ENCODE measurements at places on chromosomes 12 and 14.

DNA sequence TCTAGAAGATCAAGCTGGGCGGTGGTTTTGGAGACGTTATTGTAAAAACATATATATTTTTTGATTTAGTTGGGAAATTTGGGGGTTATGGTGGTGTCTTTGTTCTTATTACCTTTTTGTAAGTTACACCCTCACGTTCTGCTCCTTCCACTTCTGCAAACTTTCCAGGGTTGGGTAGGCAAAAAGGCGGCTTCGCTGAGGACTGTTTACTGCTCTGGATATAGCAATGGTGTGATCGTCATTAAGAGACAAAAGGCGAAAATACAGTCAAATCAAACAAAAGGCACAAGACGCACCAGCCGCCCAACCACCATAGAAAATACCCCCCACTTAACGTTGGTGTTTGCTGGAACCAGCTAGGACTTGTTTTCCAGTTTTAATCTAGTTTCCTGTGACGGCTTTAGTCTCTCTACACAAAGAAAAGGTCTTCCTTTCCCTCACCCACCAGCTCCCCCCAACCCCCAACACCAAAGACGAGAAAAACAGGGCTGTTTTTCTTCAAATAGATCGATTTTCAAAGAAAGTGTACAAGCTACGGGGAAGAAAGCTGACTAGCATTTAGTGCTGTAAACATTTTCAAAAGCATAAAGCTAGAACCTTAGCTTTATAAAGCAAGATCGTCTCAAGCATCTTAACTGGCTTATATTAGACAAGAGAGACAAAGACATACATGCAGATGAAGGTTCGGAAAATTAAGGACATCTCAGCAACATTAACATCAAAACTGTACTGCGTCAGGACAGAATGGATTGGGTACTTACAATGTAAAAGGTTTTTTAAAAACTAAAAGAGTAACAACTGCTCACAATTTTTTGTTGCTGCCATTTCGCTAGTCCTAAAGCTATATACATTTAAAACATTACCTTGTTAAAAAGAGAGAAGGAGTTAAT, 2.0 kb upstream of the SETD1B start:
- DNase-seq = no peak

GRCh38 chr12:92051441-92051840, 94.2 kb downstream of the BTG1 start:
- DNase-seq = no peak

DNA sequence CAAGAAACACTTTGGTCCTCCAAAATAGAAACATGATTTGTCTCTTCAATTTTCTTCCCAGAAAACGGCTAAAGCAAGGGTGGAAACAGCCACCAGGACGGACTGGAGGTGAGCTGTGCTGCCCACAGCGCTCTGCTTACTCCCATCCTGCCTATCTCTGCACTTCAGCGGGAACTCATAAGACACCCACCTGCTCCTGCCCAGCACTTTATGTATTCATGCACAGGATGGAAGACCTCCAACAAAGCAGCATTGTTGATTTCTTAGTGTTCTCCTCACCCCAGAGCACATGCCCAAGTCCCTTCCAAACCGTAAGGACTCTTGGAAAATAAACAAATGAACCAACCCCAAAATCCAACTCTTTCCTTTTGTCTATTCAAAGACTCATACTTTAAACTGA, 277.2 kb downstream of the MED13L start:
- no peak for DNase-seq

GRCh38 chr12:106333010-106333409, 24.5 kb upstream of the POLR3B start:
- no peak for DNase-seq

DNA sequence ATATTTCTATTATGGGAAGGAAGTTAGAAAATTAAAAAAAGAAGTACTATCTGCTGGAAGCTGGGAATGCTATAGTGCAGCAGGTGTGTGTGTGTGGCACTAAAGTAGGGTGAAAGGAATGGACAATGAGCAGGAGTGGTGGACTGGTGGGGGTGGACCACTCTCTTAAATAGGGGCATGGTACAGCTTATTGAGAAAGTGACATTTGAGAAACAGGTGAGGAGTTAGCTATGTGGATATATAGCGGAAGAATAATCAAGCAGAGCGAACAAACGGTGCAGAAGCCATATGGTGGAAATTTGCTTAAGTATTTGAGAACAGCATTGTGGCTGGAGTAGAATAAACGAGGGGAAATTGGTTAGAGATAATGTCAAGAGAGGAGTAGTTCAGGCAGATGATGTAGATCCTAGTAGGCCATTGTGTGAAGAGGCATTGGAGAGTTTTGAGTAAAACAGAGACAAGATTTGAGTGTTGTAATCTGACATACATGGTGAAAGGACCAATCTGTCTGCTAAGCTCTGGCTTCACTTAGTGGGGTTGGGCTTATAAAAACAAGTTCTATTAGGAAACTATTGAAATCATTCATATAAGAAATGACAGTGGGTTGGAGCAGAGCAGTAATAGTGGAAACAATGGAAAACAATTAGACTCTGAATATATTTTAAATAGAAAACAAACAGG, 149.2 kb upstream of the SYT10 start:
- no peak for DNase-seq

DNA sequence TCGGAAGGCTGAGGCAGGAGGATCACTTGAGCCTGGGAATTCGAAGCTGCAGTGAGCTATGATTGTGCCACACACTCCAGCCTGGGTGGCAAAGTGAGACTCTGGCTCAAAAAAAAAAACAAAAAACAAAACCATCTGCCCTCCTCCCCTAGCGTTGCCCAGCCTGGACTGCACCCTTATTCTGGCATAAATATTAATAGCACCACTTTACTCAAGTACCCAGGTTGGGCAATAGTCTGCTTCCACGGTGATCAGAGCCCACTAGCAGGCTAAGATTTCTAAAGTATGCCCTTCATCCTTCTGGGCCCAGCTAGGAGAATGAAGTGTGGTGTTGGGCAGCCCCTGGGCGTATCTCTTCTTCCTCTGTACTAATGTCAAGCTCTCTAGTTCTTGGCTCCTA, 33.3 kb downstream of the KCTD10 start:
- DNase-seq = no peak

DNA sequence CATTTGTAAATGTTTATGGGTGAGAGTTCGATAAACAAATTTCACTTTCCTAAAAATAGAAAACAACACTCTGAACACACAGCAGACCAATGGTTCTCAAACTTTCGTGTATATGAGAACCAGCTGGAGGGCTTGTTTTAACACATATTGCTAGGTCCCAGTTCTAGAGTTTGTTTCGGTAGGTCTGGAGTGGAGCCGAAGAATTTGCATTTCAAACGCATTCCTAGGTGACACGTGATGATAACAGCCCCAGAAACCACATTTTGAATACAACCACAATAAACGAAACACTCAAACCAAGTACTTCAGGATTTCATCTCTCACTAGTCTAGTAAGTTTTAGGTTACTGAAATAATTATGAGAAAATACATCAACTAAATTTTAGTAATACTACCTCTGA, 17.1 kb downstream of the SEC23A start:
- no peak for DNase-seq

DNA sequence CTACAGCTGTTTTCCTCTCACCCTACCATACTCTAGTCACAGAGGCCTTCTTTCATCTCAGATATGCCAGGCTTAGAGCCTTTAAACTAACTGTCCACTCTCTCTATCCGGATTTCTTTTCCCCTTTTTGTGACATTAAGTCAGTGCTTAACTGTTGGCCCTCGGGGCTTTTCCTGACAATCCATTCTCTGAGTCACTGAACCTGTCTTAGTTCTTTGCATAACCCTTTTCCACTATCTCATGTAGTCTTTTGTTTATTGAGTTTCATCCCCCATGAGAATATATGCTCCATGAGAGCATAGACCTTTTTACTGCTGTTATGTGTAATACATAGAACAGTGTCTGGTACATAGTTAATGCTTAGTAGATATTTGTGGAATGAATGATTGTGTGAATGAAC, 68.7 kb downstream of the PLEKHA5 start:
- no peak for DNase-seq

GRCh38 chr12:113899561-113900471, 66.3 kb downstream of the RBM19 start:
- DNase-seq = no peak

- no peak for DNase-seq
Measured at GRCh38 chr14:33229269-33229929, 290.7 kb downstream of the NPAS3 start.

- no peak for DNase-seq
Measured at GRCh38 chr14:104420990-104421389, 158.6 kb upstream of the C14orf180 start.

DNA sequence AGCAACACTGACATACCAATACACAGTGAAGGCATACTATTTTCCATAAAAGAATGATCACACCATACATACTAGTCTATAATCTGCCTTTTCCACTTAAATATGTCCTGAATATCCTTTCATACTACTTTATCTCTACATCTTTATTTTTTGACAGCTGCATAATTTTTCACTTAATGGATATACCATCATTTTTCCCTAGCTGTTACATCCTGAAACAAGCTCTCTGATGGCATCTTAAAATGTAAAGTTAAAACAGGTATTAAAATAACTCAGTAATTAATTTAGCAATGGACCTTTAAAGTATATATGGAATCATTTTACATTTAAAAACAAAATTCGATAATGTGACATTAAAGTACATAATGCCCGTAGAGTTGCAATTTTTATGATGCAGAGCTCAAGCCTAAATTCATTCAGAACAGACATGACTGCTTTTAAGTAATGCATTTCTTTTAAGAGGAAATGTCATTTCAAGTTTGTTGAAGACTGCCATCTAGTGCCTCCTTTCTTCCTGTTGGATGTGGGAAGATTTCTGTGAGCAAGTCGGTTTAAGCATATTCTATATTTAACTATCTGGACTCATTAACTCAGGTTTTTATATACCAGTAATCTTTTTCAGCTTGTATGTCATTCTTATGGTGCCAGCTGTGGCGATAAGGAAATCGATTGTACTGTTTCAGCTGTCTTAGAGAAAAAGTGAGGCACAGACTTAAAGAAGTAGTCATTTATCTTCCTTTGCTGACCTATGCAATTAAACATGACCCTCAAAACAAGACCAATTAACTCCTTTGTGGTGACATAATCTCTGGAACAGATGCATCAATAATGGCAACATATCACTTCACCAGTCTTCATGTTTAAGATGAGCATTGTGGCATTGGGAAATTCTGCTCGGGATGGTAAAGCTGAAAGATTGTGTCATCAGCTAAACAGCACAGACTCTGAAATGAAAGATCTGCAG, 20.3 kb downstream of the PRICKLE1 start:
- peak; percentile 14 for DNase-seq

DNA sequence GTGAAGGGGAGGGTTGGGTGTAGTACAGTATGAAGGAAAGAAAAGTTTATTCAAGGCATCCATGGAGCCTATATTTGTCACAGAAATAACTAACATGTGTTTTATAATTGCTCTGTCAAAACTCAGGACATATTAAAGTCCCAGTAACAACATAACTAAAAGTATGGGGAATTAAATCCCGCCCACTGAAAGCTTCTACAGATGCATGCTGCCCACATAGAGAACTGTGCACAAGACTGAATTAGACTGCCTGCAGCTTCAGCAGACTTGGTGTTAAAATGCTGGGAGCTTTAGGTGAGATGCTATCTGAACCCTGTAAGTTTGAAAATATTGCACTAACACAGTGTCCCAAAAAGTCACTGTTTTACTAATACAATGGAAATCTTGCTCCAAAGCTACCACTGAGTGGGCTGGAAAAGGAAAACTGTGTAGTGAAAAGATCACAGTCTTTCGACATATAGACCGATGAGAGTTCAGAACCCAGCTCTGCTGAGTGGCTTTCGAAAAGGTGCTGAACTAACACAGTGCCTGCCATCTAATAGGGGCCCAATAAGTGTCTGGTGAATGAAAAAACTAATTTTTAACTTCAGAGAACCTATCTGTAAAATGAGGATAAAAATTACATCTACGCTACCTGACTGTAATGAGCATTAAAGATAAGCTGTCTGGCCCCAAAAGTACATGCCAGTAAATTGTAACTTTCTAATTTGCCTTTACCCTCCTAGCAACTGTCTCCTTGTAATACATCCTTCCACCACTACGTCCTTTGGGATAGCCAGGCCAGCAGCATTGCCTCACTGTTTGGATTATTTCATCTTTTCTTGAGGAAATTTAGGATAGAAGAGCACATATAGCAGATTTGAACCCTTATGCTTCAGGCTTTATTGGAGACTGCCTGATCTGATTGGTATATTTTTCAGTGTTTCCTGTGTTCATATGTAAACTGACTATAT, 237.6 kb downstream of the BCAT1 start:
- DNase-seq = no peak

DNA sequence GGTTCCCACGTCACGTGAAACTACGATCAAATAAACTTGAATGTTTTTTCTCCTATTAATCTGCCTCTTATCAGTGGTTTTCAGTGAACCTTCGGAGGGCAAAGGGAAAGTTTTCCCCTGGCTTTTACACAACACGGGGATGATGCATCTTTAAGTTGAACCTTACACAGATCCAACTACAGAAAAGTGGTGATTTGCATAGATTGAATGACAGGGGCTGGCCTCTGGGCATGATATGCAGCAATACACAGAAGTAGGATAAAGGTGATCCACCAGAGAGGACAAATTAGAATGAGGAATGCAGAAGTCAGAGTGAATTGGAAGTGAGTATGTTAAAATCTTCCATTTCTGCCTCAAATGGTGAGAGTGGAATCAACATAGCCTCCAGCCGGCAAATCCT, 11.6 kb downstream of the GSG1 start:
- DNase-seq = no peak

GRCh38 chr14:34000396-34000795, 49.5 kb upstream of the EGLN3 start:
- no peak for DNase-seq

GRCh38 chr12:48334808-48335207, 15.9 kb downstream of the ZNF641 start:
- no peak for DNase-seq

GRCh38 chr14:70177081-70177800, 11.5 kb downstream of the SLC8A3 start:
- DNase-seq = no peak

- no peak for DNase-seq
Measured at GRCh38 chr12:121057794-121058193, 18.7 kb upstream of the OASL start.

DNA sequence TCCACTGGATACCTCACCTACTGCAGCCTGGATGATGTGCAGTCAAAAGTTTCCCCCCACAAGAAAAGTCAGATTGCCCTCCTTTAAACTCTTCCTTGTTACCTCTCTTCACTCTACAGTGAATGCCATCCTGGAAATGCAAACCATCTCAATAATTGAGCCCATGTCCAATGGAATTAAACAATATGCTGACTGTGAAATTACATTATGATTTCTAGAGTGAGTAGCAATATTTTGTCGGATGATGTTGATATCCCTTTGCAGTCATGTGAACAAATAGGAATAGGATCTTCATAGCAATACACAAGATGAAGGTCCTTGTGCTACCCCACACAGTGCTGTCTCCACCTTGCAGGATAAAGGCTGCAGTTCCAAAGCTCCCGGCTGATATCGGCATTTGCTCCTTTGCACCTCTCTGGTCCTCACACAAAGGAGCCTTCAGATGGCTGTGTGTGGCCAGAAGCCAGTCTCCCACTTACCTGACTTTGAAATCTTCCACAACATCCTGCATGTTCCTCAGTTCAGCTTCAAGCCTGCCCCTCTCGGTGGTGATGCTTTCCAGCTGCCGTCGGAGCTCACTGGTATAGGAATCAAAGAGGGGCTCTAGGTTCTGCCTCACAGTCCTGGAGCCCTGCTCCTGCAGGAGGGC, 1.5 kb downstream of the KRT75 start:
- DNase-seq = no peak
